Activated naive CD8-positive, alpha-beta T cell treated with anti-CD3 and anti-CD28 coated beads, Interleukin-2, amount 50 U/mL, for 24 hours (primary cell): ENCODE measurements at places on chromosomes 12 and 14.

- no peak for DNase-seq
Measured at GRCh38 chr12:112126000-112126438, 659 bp downstream of the TRAFD1 start.

- no peak for DNase-seq
Measured at GRCh38 chr14:100131181-100131580, 28.3 kb downstream of the DEGS2 start.

DNA sequence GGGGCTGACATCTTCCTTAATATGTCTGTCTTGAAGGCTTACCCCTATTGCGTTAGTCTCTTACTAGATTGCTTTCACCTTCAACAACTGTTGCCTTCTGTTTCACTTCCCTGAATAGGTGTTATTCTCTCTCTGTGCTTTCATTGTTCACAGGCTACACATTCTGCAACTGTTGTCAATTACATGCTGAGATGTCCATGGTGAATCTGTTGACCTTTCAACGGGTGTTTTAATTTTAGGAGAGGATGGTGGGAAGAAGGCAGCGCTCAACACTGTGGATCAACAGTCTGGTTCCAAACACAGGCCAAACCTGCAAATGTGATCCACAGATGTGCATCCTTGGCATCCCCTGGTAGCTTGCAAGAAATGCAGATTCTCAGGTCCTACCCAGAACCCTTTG lies 101.9 kb downstream of the DACT1 start:
- DNase-seq: no peak

GRCh38 chr12:47615711-47616110 lies 90.1 kb downstream of the RPAP3 start:
- DNase-seq: no peak

DNA sequence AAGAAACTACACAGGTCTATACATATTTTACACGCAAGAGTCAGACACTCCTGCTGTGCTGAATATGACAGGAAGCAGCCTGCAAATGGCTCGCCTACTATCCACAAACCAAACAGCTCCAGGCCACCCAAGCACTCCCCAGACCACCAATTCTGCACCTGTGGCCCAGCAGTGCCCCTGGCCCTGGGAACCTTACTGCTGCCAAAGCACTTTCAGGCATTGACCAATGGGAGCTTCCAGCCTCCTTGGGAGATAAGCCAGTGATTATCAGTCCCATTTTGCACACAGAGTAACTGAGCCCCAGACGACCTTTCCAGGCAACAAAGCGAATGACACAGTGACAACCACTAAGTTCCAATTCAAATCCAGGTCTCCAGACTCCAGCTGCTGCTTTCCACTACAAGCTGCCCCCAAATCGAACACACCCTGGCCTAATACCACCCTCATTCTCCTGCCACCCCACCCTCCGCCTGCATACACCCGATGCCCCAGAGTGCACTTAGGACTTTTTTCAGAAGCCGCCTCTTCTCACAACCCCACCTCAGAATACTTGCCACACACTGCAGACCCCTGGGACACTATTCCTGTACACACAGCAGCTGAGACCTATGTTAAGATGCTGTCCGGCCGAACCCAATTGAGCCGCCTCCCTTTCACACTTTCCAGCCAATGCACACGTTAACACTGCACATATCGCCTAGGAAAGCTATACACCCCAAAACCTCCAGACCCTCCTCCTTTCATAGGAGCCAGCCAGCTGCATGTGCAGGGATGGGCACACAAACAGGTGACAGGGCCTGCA lies 126.1 kb upstream of the PRMT8 start:
- no peak for DNase-seq

- no peak for DNase-seq
Measured at GRCh38 chr14:43132441-43132840, 1374.6 kb downstream of the FSCB start.

GRCh38 chr12:53381731-53382630 lies 2.0 kb downstream of the SP1 start:
- DNase-seq: peak; percentile 34

DNA sequence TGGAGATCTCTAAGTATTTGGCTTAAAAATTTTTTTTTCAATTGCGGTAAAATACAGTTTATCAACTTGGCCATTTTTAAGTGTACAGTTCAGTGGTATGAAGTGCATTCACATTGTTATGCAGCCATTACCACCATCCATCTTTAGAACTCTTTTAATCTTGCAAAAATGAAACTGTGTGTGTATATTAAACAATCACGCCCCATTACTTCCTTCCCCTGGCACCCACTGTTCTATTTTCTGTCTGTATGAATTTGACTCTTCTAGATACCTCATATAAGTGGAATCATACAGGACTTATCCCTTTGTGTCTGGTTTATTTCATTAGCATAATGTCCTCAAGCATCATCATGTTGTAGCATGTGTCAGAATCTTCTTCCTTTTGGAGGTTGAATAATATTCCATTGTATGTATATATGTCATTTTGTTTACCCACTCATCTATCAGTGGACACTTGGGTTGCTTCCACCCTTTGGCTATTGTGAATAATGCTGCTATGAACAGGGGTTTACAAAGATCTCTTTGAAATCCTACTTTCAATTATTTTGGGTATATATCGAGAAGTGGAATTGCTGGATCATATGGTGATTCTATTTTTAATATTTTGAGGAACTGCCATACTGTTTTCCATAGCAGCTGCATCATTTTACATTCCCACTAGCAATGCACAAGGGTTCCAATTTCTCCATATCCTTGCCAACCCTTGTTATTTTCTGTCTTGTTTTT lies 62.9 kb downstream of the SAMD4A start:
- no peak for DNase-seq

DNA sequence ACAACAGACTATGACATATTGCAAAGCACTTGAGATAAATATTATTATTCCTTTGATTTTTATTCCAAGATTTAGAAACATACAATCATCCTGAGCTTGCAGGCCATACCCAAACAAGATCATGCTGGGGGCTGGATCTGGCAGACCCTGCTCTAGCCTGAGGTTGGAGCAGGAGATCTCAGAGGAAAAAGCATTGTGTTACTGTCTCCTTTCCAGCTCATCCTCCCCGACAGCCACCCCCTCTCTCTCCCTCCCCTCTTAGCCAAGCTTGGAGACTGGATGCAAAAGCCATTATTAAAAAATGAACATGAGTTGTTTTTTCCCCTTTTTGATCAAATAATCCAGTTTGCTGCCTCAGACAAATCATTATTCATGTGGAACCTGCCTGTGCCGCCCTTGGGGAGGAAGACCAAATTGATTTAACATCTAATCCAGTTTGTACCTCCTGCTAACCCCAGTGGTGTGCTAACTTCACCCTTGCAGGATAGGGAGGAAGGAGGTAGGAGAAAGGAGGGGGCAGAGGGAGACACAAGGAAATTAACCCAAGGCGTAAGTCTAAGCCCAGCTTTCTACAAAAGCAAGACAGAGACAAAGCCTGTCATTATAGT lies 565.8 kb upstream of the TBX3 start:
- no peak for DNase-seq

GRCh38 chr12:56993346-56993745 lies 13.0 kb downstream of the ZBTB39 start:
- DNase-seq: no peak

- DNase-seq: peak; percentile 21
Measured at GRCh38 chr12:27179400-27180214, 64.5 kb upstream of the STK38L start.

DNA sequence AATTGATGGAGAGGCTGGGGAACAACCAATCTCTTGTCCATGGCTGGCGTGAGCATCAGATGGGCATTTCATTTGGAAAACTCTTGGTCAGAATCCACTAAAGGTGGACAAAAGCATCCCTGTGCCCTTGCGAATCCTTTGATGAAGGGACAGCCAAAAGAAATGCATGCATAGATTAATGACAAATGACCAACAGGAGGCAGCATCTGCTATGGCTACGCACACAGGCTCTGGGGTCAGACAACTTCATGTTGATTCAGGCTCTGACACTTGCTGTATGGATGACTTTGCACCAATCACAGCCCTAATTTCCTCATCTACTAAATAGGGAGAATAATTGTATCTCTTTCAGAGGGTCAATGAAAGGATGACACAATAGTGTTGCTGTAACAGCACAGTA lies 117.5 kb downstream of the ASCL4 start:
- DNase-seq: no peak

GRCh38 chr12:6871052-6871957 lies 1.8 kb downstream of the SPSB2 start:
- peak; percentile 61 for DNase-seq

- peak; percentile 16 for DNase-seq
Measured at GRCh38 chr12:1533205-1533601, 61.2 kb downstream of the FBXL14 start.

- no peak for DNase-seq
Measured at GRCh38 chr14:71355324-71356201, 448.3 kb downstream of the PCNX1 start.

DNA sequence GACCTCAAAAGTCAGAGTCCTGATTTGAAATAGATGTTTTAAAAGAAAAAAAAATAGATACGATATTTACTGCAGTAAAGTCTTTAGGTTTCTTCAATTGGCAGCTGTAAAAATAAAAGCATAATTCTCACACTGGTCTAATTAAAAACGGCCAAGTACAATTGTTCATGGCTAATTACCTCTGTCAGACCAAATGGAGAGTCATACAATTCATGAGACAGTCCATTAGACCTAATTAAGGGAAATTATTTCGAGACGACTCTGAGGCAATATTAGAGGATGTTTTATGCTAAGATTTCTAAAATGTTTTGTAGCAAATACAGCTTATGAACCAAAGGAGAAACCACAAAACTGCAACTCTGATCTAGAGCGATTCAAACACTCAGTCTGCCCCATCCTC lies 131.3 kb downstream of the PHLDA1 start:
- DNase-seq: no peak

GRCh38 chr12:107544937-107545336 lies 140.7 kb upstream of the PWP1 start:
- no peak for DNase-seq

- no peak for DNase-seq
Measured at GRCh38 chr14:75928690-75929181, 53.1 kb downstream of the TGFB3 start.

DNA sequence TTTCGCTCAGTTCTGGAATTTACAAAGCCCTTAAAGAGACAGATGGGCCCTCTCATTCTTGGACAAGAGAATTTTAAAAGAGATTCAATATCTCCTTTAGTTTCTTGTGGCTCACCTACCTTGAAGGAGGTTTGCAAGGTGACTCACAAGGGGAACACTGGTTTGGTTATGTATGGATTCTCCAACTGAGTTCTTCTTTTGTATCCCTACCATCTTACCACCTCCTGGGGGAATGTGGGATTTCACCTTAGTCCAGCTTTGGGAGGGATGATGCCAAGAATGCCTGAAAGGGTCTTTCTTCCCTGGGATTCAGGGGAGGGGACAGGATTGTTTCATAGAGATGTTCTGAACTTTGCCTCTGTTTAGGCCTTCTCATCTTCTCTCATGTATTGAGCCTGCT lies 3.7 kb downstream of the PPP4R4 start:
- no peak for DNase-seq

GRCh38 chr12:111174961-111175345 lies 193.9 kb downstream of the PHETA1 start:
- no peak for DNase-seq

GRCh38 chr14:51225751-51226150 lies 14.3 kb upstream of the TMX1 start:
- DNase-seq: no peak

DNA sequence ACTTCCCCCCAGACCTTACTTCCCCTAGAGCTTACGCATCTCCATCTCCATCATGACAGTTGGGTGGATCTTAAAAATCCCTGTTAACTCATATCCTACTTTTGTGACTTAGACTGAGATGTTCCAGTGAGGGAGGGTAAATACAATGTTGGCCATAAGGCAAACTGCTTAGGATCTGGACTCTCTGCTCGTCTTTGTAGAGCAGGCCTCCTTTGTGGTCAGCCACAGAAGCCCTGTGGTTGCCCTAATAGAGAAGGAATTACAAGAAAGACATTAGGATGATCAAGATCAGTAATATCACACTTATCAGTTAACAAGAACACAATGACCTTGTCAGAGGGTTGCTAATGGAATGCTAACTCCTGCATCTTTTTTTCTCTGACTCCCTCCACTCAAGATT lies 52.0 kb downstream of the TMEM132C start:
- no peak for DNase-seq

DNA sequence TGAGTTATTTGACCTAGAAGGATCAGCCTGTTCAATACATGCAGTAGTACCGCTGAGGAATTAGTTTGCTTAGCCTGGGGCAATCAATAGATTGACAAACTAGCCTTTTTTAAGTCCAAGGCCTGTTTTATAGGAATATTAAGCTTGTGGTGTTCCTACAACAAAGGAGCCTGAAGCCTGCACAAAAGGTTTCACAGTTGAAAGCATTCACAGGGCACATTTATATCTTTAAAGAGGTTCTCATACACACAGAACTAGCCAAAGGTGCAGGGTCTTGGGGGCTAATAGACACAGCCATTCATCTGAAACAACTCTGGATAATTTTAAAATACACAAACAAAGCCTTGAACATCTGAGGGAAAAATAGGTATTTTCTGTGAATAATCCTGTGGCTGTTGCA lies 160.3 kb downstream of the RPS29 start:
- DNase-seq: no peak

DNA sequence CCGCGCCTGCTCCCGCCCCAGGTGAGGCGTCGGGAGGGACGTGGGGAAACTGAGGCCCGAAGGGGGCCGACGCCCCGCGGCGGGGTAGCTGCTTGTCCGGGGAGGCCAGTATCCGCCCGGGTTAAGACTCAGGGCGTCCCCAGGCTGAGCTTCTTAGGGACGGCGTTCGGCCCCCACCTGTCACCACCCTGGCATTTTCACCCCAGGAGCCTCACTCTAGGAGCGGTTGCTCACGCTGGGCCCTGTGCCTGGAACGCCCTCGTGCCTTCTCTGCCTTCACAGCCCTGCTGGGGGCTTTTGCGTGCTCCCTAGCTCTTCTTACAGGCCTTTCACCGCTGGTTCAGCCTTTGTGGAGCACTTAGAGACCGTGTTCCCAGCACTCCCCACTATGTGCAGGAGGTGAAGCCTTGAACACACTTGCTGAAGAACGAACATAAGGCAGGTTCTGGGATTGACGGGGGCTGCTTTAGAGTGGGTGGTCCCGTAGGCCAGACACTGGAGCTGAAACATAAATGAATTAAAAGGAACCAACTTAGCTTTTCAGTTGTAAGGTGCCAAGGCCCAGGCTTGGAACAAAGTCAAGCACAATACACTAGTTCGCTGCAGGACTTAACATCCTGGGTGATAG lies 601 bp downstream of the ZNF839 start:
- DNase-seq: peak; percentile 30

DNA sequence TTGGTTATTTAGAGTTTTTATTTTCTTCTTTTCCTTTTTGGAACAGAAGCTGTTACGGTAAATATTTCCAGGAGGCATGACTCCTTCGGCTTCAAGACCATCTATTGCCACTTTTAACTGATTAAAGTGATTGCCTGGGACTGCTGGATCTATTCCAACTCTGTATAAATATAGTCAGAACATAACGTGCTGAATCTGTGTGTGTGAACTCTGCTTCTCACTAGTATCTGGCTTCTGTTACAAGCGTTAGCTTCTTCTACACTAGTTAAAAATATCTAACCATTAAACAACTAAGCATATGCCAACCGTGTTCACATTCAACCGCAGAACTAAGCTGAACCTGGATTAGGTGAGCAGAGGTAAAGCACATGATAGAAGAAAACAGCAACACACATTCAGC lies 49.0 kb downstream of the TMTC1 start:
- DNase-seq: no peak

- no peak for DNase-seq
Measured at GRCh38 chr14:74667758-74668157, 45.1 kb downstream of the AREL1 start.
